ENCODE measurements at places on chromosomes 1 and 21.
A peak's percentile ranks its signal among the peaks of the same experiment; 100 is the strongest.

DNA sequence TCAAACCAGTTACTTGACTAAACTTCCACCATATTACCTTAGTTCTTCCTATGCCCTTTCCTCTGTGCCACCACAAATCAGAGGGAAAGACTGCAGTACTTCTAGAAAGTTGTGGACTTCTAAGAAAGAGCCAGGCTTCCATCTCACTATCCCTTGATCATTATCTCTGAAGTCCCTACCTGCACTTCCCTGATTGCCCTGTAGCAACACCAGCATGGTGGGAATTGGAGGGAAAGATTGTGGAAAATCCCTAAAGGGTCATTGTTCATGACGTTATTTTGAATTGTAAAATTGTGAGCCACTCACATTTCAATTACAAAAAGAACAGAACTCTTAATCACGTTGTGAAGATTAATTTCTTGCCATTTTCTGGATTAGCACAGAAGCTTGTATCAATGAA, 23.4 kb upstream of the KIAA1614 start:
- no peak overlapping the region for H3K4me3 ChIP-seq
- H3K27ac ChIP-seq, result no peak overlapping the region
- no peaks in the 10 kb centered on the region for H3K27me3 ChIP-seq

DNA sequence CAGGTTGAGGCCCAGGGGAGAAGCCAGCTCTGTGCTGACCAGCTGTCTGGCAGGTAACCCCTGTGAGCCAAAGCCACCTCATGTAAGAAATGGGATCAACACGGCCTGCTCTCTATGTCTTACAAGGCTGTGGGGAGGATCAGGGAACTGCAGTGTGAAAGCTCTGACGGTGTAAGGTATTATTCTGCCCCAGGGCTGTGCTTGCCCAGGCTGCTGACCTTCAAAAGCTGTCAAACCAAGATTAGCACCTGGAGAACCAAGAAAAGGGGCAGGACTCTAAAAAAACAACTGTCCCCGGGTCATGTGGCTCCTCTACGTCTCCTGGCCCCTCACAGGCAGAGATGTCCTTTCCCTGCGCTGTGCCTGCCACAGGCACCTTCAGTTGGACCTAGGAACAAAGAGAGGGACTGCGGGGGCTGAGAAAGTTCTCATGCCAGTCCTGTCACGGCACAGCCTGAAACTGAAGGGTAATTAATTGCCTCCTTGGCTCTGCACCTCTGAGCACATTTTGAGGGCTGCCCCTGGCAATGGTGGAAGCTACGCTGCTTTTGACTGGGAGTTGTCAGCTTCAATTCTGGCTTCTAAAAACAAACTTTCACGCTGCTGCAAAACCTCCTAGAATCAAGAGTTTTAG, 77.6 kb downstream of the PGBD5 start:
- no peaks in the 10 kb centered on the region for H3K36me3 ChIP-seq
- peaks cover 3% of the 10 kb centered on the region for H3K27me3 ChIP-seq
- no peak overlapping the region for H3K27ac ChIP-seq
- no peak overlapping the region for H3K4me3 ChIP-seq

DNA sequence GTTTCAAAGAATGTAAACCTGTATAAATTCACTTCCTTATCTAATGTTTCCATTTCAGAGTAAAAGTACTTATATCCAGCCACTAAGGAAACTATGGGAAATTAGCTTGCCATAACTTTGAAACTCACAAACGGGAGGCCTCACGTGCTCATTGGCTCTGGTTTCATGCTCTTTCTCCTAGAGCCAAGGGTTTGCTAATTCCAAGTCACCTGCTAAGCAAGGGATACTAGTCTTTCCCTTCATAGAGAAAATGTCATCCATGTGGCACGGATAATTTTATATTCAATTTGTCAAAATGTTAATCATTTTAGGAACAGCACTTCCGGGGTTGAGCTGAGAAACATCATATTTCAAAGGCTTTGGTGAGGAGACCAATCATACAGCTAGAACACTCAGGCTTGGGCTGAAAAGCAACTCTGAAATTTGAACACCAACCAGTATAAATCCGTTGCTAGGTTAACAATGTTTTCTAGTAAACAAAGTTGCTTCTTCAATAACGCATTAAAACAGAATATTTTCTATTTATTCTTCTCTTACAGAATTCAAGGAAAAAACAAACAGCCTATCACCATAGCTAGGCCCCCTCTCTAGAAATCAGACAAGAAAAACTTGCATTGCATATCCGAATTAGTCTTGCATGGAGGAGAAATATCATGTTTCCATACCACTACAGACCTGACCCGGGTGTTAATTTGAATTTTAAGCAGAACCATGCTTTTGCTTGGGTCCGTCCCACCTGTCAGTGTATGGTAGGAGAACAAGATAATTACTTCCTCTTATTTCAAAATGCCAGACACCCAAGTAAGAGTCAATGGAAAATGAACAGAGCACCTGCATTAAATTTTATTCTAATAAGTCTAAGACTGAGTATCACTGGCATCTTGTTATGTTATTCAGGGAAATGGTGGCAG, 196.1 kb upstream of the ESRRG start:
- H3K27me3 ChIP-seq, result no peaks in the 10 kb centered on the region
- H3K4me1 ChIP-seq, result no peaks in the 10 kb centered on the region
- H3K27ac ChIP-seq, result no peak overlapping the region
- H3K4me3 ChIP-seq, result no peak overlapping the region

- no peak overlapping the region for H3K4me3 ChIP-seq
- H3K27me3 ChIP-seq, result no peaks in the 10 kb centered on the region
- peaks cover 7% of the 10 kb centered on the region for H3K4me1 ChIP-seq
These were observed 66.3 kb upstream of the SLC45A1 start for GRCh38 chr1:8251635-8252034.

DNA sequence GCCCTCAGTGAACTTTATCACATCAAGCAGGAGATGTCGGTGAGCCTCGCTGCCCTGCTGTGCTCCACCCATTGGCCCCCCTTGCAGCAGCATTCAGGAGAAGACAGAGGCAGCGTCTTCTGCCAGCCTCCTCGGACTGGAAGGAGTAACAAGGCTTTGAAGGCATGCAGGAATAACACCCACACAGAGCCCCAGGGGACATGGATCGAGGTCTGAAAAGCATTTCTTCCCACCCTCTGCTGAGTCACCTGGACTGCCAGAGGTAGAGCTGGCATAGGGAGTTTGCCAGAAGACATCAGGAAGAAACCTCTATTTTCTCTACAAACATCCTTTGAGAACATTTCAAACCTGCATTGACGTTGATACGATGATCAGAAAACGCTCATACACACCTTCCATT, 42.9 kb downstream of the COL18A1 start:
- no peaks in the 10 kb centered on the region for H3K36me3 ChIP-seq
- H3K27me3 ChIP-seq, result peaks cover 9% of the 10 kb centered on the region

- H3K4me3 ChIP-seq, result no peak overlapping the region
- peaks cover 60% of the 10 kb centered on the region for H3K36me3 ChIP-seq
- H3K4me1 ChIP-seq, result peaks cover 43% of the 10 kb centered on the region
- no peaks in the 10 kb centered on the region for H3K27me3 ChIP-seq
These were observed 52.5 kb downstream of the CDC14A start for GRCh38 chr1:100404821-100405220.

- H3K27ac ChIP-seq, result no peak overlapping the region
- no peaks in the 10 kb centered on the region for H3K36me3 ChIP-seq
- no peaks in the 10 kb centered on the region for H3K4me1 ChIP-seq
- H3K4me3 ChIP-seq, result no peak overlapping the region
- H3K27me3 ChIP-seq, result peaks cover 3% of the 10 kb centered on the region
These were observed 222.3 kb downstream of the TPR start for GRCh38 chr1:186152620-186153239.

- H3K4me1 ChIP-seq, result no peaks in the 10 kb centered on the region
- DNase-seq, result no peak
- H3K36me3 ChIP-seq, result no peaks in the 10 kb centered on the region
- no peaks in the 10 kb centered on the region for H3K27me3 ChIP-seq
These were observed 83.2 kb upstream of the RGS4 start for GRCh38 chr1:162985816-162986435.

DNA sequence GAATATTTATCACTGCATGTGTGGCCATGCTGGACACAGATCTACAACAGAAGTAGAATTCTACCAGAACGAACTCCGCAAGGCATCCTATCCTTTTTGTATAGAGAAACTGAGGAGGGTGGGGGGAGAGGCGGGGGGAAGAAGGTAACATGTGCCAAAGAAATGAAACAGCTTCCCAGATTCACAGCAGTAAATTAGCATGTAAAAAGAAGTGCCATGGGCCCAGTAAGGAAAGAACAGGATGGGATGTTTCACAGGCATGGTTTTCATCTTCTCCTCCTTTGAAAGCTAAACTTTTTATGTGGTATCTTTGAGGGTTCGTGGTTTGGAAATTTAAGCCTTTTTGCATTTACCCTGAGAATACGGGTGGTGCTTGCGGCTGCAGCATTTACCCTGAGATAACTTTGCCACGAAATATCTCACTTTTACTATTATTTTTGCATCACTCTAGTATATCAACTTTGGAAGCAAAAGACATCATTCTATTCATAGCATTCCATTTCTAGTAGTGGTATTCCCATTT, 168.9 kb downstream of the TPR start:
- no peak overlapping the region for H3K27ac ChIP-seq
- H3K4me3 ChIP-seq, result no peak overlapping the region

- no peak for DNase-seq
- H3K36me3 ChIP-seq, result peaks cover 52% of the 10 kb centered on the region
- H3K4me1 ChIP-seq, result peaks cover 79% of the 10 kb centered on the region
- peak overlapping the region; percentile 60 for H3K27ac ChIP-seq
These were observed 28.2 kb downstream of the RUNX1 start for GRCh38 chr21:35020902-35021301.

DNA sequence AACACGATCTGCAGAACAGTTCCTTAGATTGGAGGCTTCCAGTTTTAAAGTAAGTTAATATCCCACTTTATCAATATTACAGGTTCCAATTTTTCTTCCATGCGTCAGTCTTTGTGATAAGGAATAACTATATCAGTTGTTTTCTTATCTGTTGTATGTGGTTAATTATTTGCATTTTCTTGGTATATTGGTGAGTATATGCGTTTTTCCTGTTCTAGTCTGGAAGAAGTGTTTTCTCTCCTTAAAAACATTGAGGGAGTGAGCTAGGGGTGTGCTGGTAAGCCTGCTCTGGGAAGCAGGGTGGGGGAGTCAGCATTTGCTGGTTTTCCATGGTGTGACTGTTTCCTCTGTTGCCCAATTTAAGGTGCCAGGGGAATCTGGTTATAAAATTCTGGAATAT, 50.2 kb upstream of the KIF1B start:
- H3K4me1 ChIP-seq, result peaks cover under 1% of the 10 kb centered on the region
- H3K36me3 ChIP-seq, result peaks cover 10% of the 10 kb centered on the region
- no peak overlapping the region for H3K4me3 ChIP-seq
- no peaks in the 10 kb centered on the region for H3K27me3 ChIP-seq

DNA sequence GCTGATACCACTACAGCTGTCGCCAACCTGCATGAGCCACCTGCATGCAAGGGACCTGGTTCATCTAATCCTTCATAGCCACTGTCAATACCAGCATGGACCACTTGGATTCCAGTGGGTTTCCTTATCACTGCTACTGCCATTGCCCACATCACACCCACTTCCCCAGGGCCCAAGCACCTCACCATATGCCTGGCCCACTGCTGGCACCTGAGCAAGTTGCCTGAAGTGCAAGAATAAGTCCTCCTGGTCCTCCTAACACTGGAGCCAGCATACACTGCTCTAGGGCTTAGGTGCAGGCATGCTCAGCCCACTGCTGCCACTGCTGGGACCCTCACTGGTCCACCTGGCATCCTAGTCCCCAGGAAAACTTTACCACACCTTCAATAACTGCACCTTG, 1136.8 kb upstream of the ADGRL4 start:
- H3K4me3 ChIP-seq, result no peak overlapping the region
- no peaks in the 10 kb centered on the region for H3K4me1 ChIP-seq
- H3K36me3 ChIP-seq, result no peaks in the 10 kb centered on the region
- no peak for DNase-seq

- H3K36me3 ChIP-seq, result peaks cover 1% of the 10 kb centered on the region
- no peak overlapping the region for H3K27ac ChIP-seq
- DNase-seq, result no peak
- H3K4me1 ChIP-seq, result peaks cover 28% of the 10 kb centered on the region
- peak overlapping the region; percentile 57 for H3K4me3 ChIP-seq
- H3K27me3 ChIP-seq, result peaks cover 14% of the 10 kb centered on the region
These were observed 2.1 kb upstream of the CIART start for GRCh38 chr1:150280138-150280707.

DNA sequence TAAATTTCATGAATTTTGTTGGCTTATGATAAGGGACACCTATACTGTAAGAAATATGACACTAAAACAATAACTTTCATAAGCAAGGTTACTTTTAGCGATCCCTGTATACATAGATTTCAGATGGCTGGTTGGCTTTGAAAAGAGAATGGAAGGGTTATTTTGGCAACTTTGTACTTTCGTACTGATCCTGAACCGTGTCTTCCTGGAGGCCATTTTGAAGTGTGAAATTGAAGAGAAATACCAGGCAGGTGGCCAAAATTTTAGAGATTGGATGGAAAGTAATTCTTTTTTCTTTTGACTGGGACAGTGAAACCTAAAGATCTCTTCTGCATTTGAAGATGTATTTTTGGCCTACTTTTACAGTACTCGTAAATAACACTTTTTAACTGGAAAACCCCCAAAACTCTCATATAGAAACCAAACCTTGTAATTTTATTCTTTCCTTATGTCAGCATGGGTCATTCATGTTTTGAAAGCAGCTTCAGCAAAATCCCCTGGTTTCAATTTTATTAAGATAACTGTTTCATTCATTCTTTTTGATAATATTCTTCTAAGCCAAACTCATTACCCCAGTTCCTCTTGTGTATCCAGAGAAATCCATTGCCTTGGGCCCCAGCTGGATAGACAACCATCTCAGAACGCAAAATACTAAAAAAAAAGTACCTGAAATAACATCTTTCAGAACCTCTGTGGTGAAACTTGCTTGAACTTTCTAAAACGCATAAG, 38.4 kb upstream of the ZNF281 start:
- H3K27me3 ChIP-seq, result peaks cover 3% of the 10 kb centered on the region
- DNase-seq, result peak; percentile 13
- no peak overlapping the region for H3K4me3 ChIP-seq
- peaks cover 10% of the 10 kb centered on the region for H3K4me1 ChIP-seq
- H3K36me3 ChIP-seq, result peaks cover 2% of the 10 kb centered on the region

GRCh38 chr21:43812957-43813655, 23.7 kb downstream of the RRP1 start:
- H3K4me1 ChIP-seq, result peaks cover 12% of the 10 kb centered on the region
- no peak overlapping the region for H3K27ac ChIP-seq
- no peak for DNase-seq
- H3K4me3 ChIP-seq, result no peak overlapping the region
- H3K27me3 ChIP-seq, result no peaks in the 10 kb centered on the region

DNA sequence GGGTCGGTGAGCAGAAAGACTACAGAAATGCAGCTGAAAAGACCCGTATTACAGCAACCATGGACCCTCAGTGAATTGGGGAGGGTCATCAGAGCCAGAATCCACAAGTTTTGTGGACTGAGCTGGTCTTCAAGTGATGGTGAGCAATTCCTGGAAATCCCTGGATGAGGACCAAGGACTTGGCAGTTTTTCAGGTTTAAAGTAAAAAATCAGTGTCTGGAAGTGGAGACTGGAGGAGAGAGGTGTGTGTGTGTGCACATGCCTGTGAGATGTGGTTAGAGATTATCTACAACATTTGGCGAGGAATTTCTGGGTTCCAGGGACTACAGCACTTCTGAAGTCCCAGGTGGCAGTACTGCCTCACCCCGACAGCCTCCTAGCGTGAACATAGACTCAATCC, 56.4 kb downstream of the KIRREL1 start:
- no peaks in the 10 kb centered on the region for H3K4me1 ChIP-seq
- no peak overlapping the region for H3K4me3 ChIP-seq
- no peaks in the 10 kb centered on the region for H3K36me3 ChIP-seq
- no peaks in the 10 kb centered on the region for H3K27me3 ChIP-seq
- H3K27ac ChIP-seq, result no peak overlapping the region

- DNase-seq, result no peak
- no peaks in the 10 kb centered on the region for H3K36me3 ChIP-seq
- H3K27ac ChIP-seq, result no peak overlapping the region
- no peak overlapping the region for H3K4me3 ChIP-seq
These were observed 98.5 kb upstream of the ADGRL2 start for GRCh38 chr1:81702079-81702715.

All from T-helper 2 cell treated with Interferon-gamma antibody and Interleukin-4, amounts not matched to agents 5 μg/mL and 100 μg/mL, for 36 hours (primary cell).